ENCODE measurements at places on chromosomes 3 and 15. TPM values are rescaled to one million over a fixed set of nuclear protein-coding genes. Genes with fewer than 3 reads are reported as not detected.

Gene ZBTB11
- 14.8 TPM for total RNA-seq

Gene THPO
- total RNA-seq = 0.69 TPM

Gene CHP1
- 293 TPM for total RNA-seq

Gene ELP6
- total RNA-seq = 31.1 TPM

Gene GTF2A2
- total RNA-seq = 52.0 TPM

Gene GREM1
- 0.41 TPM for total RNA-seq

Gene ABTB1
- 32.5 TPM for total RNA-seq

Gene HDDC3
- 22.2 TPM for total RNA-seq

Gene GNB5
- total RNA-seq = 4.6 TPM

Gene KIF15
- 1.6 TPM for total RNA-seq

GRCh38 chr3:141275973-141276372 is 44.3 kb downstream of the PXYLP1 start:
- DNase-seq = no peak
- no peaks in the 10 kb centered on the region for H3K27me3 ChIP-seq
- H3K4me3 ChIP-seq = no peak overlapping the region
- H3K4me1 ChIP-seq = peaks cover 3% of the 10 kb centered on the region
- H3K36me3 ChIP-seq = no peaks in the 10 kb centered on the region

GRCh38 chr15:98431171-98431570 is 217.2 kb upstream of the IGF1R start:
- H3K27me3 ChIP-seq = peaks cover 27% of the 10 kb centered on the region
- H3K4me1 ChIP-seq = no peaks in the 10 kb centered on the region
- no peak overlapping the region for H3K27ac ChIP-seq
- DNase-seq = no peak
- H3K36me3 ChIP-seq = no peaks in the 10 kb centered on the region

DNA sequence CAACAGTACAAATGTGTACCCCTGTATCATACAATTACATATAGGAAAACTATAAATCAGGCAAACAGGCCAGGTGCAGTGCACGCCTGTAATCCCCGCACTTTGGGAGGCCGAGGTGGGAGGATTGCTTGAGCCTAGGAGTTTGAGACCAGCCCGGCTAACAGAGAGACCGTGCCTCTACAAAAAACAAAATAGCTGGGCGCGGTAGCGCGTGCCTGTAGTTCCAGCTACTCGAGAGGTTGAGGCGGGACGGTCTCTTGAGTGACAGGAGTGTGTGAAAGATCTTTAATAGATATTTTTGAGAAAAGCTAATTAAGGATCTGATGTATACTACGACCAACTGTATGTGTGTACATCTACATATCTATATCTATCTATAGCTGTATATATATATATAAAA is 33.8 kb upstream of the BDH1 start:
- H3K4me3 ChIP-seq = no peak overlapping the region
- no peaks in the 10 kb centered on the region for H3K36me3 ChIP-seq
- DNase-seq = no peak
- no peak overlapping the region for H3K27ac ChIP-seq
- H3K27me3 ChIP-seq = no peaks in the 10 kb centered on the region

GRCh38 chr3:135329479-135329878 is 534.4 kb downstream of the EPHB1 start:
- no peak for DNase-seq
- H3K4me3 ChIP-seq = no peak overlapping the region
- no peaks in the 10 kb centered on the region for H3K36me3 ChIP-seq
- H3K27me3 ChIP-seq = no peaks in the 10 kb centered on the region

DNA sequence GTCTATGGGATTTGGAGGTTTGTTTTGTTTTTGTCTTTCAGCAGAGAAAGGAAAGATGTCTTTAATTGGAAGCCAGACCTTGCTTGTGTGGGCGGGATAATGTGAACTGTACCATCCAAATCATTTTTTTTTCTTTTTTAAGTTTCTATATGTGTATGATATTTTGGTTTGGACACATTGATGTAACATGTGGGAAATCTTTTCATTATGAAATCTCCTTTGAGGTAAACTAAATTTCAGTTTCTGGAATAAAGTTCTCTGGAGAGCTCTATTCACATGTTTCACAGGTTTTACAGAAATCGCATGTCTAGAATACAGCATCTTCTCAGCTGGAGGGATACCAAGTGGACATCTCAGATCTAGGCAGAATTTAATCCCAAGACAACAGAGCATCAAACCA is 451.5 kb upstream of the MDFIC2 start:
- no peaks in the 10 kb centered on the region for H3K36me3 ChIP-seq
- no peak overlapping the region for H3K4me3 ChIP-seq
- H3K4me1 ChIP-seq = no peaks in the 10 kb centered on the region
- DNase-seq = no peak
- H3K27ac ChIP-seq = no peak overlapping the region

- peaks cover 31% of the 10 kb centered on the region for H3K4me1 ChIP-seq
- no peaks in the 10 kb centered on the region for H3K36me3 ChIP-seq
- DNase-seq = no peak
Measured at GRCh38 chr15:66294932-66295235, 1.5 kb downstream of the DIS3L start.

DNA sequence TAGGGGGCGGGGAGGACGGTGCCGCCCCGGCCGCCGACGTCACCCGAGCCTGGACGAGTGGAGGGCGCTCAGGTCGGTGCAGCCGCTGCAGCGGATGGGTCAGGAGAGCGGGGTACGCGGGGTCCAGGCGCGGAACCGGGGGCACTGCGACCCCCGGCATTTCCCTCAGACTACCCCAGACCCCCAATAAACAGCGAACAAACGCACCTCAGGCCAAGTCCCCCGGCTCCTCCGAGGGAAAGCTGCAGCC is 78.9 kb downstream of the IQSEC1 start:
- DNase-seq = no peak
- no peaks in the 10 kb centered on the region for H3K36me3 ChIP-seq
- H3K4me3 ChIP-seq = peak overlapping the region; percentile 78
- peaks cover 19% of the 10 kb centered on the region for H3K4me1 ChIP-seq

DNA sequence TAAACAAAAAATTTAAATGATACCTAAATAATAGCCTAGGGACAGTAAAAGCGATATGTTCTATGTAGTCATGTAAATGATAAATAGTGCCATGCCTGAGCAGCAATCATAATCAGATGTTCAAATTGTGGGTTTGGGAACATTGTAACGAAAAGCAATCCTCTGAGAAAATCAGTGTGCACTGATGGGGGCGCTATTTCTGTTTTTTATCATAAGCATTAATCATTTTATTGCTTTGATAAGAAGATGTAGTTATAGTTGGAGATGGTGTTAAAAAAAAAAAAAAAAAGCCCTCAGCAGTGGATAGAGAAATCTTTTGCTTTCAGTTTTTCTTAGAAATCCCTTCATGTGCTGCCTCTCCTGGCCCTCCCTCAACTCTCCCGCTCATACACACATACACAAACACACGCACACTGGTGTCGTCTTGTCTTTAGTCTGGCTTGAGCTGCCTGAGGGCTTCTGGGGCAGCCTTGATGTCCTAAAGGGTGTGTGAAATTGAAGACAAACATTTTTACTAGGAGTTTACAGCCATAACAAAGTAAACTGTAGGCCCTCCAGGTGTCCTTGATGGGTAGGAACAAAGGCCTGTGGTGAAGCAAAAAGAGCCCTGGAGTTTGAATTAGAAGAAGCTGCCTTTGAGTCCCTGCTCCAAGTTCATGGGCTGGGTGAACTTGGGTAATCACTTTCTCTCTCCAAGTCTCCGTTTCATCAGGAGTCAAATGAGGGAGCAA is 428.1 kb downstream of the SOX2 start:
- H3K4me1 ChIP-seq = no peaks in the 10 kb centered on the region
- DNase-seq = no peak
- H3K27me3 ChIP-seq = no peaks in the 10 kb centered on the region

- no peak for DNase-seq
- no peaks in the 10 kb centered on the region for H3K27me3 ChIP-seq
- H3K27ac ChIP-seq = no peak overlapping the region
- H3K4me3 ChIP-seq = no peak overlapping the region
- H3K4me1 ChIP-seq = peaks cover 9% of the 10 kb centered on the region
Measured at GRCh38 chr15:69486481-69487110, 34.0 kb downstream of the RPLP1 start.

DNA sequence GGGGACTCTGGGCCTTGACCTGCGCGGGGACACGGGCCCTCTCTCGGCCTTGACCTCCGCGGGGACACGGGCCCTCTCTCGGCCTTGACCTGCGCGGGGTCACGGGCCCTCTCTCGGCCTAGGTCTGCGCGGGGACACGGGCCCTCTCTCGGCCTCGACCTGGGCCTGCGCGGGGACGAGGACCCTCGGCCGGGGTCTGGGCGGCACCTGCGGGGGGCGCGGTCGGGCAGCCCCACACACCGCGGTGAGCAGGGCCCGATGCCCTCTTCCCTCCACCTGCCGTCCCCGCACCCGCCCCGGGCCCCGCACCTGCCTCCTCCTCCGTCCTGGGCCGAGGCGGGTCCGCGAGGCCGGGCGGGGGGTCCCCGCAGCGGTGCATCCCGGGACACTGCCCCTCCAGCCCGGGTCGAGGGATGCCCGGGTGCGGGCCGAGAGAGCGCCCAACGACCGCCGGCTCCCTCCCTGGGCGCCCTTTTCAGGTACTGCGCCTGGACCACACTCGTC is 15.6 kb upstream of the CERS3 start:
- H3K4me1 ChIP-seq = no peaks in the 10 kb centered on the region
- DNase-seq = no peak
- H3K27me3 ChIP-seq = no peaks in the 10 kb centered on the region
- H3K36me3 ChIP-seq = no peaks in the 10 kb centered on the region
- no peak overlapping the region for H3K27ac ChIP-seq

DNA sequence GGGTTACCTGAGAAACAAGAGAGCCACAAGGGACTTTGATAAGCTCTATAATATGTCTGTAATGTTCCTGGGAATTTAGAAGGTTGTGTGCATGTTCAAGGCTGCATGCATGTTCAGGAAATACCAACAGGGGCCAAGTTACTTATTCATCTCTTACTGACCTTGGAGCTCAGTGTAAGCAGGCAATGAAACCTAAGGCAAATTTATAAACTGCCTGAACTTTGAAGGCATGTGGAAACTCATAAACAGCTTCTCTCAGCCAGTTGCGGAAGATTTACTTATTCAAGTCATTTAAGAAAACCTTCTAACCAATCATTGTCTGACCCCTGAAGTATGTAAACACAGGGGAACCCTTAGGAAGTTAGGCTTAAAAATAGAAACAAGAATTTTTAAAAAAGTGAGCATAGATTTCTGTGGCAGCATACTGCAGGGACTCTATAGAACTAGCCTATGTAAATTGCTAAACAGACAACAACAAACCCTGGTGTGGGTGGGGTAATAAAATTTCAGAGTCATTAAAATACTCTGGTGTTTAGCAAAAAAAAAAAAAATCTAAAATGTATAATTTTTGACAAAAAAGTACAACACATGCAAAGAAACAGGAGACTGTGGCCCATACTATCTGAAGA is 57.2 kb downstream of the SLC15A2 start:
- no peak overlapping the region for H3K4me3 ChIP-seq
- H3K4me1 ChIP-seq = no peaks in the 10 kb centered on the region
- H3K27me3 ChIP-seq = no peaks in the 10 kb centered on the region
- DNase-seq = no peak

- H3K36me3 ChIP-seq = no peaks in the 10 kb centered on the region
- H3K4me3 ChIP-seq = no peak overlapping the region
- no peak overlapping the region for H3K27ac ChIP-seq
- H3K4me1 ChIP-seq = no peaks in the 10 kb centered on the region
- no peak for DNase-seq
Measured at GRCh38 chr3:115248274-115248673, 101.2 kb upstream of the ZBTB20 start.

DNA sequence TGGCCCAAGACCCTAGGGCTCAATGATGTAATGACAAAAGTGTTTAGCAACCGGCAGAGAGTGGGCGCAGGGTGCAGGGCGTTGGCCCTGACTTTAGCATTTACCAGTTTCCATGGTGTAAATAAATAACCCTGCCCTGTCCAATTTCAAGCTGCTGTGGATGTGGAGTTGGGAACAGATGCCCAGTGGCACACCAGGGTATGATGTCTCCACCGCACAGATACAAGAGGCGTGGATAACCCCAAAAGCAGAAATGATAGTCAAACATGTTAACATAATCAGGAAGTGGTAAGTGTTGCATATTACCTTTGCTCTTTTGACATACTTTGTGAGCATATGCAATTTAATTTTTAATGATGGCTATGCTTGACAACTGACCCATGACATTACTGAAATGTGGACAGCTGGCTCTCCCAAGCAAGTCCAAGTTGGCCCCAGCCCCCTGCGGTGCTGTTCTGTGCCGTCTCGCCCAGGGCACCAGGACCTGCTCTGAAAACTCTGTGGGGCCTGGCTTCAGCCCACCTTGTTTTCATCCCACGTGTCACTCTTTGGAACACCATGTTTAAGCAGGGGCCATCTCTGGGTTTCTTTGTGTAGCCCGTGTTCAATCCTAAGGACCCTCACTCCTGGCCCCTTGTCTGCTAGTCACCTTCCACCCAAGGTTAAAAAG is 10.8 kb upstream of the ANPEP start:
- H3K27ac ChIP-seq = no peak overlapping the region
- no peak overlapping the region for H3K4me3 ChIP-seq
- peaks cover 12% of the 10 kb centered on the region for H3K27me3 ChIP-seq

DNA sequence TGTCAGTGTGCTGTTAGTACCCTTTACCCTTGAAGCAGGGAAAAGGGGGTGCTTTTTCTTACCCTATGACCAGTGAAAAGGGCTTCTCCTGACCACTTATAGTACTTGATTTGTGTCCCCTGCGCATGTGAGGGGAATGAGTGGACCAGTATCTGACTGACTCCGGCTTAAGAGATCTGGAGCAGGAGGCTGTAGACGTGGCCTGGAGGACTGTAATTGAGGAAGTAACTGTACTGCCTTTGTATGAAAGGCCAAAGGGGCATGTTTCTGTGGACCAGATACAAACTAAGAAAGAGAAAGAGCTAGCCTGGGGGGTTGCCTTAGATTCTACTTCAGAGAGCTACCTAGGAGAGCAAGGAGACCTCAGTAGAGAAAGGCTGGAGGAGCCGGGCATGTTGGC is 89.9 kb upstream of the TBL1XR1 start:
- no peak overlapping the region for H3K27ac ChIP-seq
- H3K36me3 ChIP-seq = no peaks in the 10 kb centered on the region

- H3K36me3 ChIP-seq = no peaks in the 10 kb centered on the region
- H3K4me3 ChIP-seq = peak overlapping the region; percentile 69
- no peaks in the 10 kb centered on the region for H3K27me3 ChIP-seq
- peaks cover 25% of the 10 kb centered on the region for H3K4me1 ChIP-seq
Measured at GRCh38 chr15:68819495-68820294, 1.0 kb downstream of the ANP32A start.

DNA sequence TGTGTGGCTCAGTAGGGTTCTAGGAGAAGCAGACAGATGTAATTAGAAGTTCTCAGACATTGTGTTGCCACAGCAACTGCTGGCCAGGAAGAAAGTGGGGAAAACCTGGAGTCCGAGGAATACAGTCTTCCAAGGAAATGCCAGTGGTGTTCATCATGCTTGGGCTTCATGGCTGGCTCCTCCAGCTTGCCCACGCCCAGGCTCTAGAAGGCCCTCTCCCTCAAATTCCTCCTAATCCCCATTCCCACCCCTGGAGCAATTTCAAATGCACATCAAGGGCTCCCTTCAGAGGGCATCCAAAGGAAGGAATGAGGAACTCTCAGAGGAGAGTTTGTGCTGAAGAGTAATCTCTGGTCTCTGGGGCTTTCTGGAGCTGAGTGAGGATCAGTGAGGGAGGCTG is 21.9 kb downstream of the FSTL1 start:
- H3K36me3 ChIP-seq = no peaks in the 10 kb centered on the region
- H3K27ac ChIP-seq = no peak overlapping the region
- no peak for DNase-seq
- H3K4me1 ChIP-seq = peaks cover 11% of the 10 kb centered on the region

GRCh38 chr15:80584561-80584964 is 110.5 kb upstream of the ABHD17C start:
- no peak for DNase-seq
- no peaks in the 10 kb centered on the region for H3K27me3 ChIP-seq
- H3K4me3 ChIP-seq = no peak overlapping the region

- no peak for DNase-seq
- H3K27ac ChIP-seq = peak overlapping the region; percentile 59
- peaks cover 84% of the 10 kb centered on the region for H3K36me3 ChIP-seq
- no peak overlapping the region for H3K4me3 ChIP-seq
Measured at GRCh38 chr15:85741021-85741421, 53.7 kb downstream of the KLHL25 start.

Data from gastrocnemius medialis (tissue), 4 donors.